ENCODE measurements at places on chromosomes 6 and 20. TPM values are rescaled to one million over a fixed set of nuclear protein-coding genes. Genes with fewer than 3 reads are reported as not detected.

The LGSN gene
- 0.09 TPM for total RNA-seq

The LY6G6D gene
- total RNA-seq: not detected

The FAM83D gene
- 28.4 TPM for total RNA-seq

The TNXB gene
- 3.1 TPM for total RNA-seq

The RAD21L1 gene
- total RNA-seq: 0.67 TPM

The PPP1R14C gene
- not detected for total RNA-seq

The CTCFL gene
- not detected for total RNA-seq

The KHDC1L gene
- total RNA-seq: not detected

All from activated CD8-positive, alpha-beta memory T cell treated with anti-CD3 and anti-CD28 coated beads, Interleukin-2, amount 10 ng/mL, durations not matched to agents 7 days and 5 days (primary cell).